NCI-H748 treated with DMSO at 0.1 percent for 48 hours (cell line): ENCODE measurements at places on chromosomes 6 and 20.

DNA sequence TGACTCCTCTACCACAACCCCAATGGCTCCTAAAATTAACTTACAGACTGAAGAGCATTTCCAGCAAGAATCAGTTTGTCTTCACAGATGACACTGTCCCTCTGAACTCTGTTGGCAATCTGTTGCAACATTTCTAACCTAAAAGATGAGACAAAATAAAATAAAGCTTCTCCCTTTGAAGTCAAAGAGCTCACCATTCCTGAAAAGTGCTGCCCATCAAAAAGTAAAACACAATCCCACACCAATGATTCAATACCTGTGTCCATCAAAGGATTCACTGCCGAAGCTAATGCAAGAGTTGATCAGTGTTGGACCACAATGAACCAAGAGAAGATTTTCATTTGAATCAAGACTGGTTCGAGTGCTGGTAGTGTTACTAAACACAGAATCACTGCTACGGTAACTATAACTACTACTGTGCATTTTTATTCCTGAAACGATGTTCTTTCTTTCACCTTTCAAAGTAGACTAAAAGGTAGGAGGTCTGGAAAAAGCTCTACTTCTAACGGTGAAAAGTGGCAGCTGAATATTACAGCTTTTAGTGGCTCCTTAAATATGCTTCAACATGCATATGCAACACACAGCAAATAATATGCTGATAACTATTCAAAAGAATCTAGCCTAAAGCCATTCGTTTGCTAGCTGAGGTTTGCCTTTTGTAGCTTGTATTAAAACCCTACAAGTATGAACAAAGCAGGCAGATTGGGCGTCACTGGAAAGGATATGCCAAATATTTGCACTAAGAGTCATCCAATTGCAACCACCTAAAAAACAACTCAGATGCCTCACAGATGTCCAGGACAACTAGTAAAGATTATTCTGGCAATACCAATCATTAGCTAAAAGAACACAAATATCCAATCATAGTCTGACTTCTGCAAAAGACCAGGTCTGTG, at the start of gene DST:
DST (minus strand) TSS at position 524 of the 896 bp plus-strand sequence.
- DNase-seq = no peak

DNA sequence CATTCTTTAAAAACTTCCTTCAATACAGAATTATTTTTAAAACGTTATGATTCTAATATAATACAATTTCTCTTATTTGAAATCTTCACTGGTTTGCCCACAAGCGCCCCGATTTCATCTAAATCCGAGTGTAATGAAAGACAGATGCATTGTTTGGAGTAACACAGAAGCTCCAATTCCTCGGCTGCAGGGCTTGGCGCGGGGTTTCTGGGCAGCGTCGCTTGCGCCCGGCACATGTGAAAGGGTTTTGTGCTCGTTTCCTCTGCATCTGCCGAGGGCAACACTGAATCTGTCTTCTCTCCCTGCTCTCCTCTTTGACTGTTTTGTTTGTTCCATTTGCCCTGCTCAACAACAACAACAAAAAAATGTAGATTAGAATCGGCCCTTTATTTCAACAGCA, 248.6 kb upstream of the QKI start:
- no peak for DNase-seq

- no peak for DNase-seq
These were observed 13.9 kb downstream of the SUMO4 start for GRCh38 chr6:149414009-149414408.

GRCh38 chr6:154535851-154536250, 25.4 kb upstream of the CNKSR3 start:
- no peak for DNase-seq

- DNase-seq = peak; percentile 98
These were observed 98.5 kb downstream of the LY86 start for GRCh38 chr6:6686748-6687601.

- no peak for DNase-seq
These were observed 3.2 kb downstream of the HRH3 start for GRCh38 chr20:62216636-62217566.

GRCh38 chr6:136604928-136605510, 54.8 kb upstream of the MAP7 start:
- peak; percentile 18 for DNase-seq

DNA sequence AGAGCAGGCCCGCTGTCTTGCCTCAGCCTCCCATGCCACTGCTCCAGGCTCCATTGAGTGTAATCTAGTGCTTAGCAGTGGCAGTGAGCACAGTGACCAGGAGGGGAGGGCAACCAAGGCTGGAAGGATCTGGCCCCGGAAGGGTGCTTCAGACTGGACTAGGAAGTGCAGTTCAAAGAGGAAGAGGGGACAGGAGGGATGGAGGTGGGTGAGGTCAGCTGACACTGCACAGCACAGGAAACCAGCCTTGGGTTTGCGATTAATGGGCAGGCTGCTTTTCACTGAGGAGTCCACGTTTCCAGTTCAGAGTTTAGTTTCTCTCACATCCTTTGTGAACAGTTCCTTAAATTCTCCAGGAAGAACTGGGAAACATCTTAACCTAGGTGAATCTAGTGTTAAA, 46.9 kb downstream of the CDS2 start:
- DNase-seq = no peak

DNA sequence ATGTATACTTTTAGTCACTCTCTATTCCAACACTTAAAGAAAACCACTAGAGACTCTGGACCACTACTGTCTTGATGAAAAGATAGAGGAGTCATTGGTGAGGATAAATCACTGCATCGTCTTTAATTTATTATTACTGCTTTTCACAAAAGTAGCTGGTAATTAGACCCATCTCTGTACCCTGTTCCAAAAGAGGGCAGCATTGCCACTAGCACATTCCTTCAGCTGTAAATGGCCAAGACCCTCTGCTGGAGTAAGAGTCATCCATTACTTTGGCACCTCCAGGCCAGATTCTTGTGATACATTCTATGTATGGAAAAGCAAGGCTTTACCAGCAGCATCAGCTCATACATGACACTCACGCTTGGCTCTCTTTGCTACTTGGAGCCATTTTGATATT, 49.5 kb upstream of the PREP start:
- DNase-seq = no peak

GRCh38 chr6:111674413-111674812, 68.7 kb upstream of the TRAF3IP2 start:
- no peak for DNase-seq

DNA sequence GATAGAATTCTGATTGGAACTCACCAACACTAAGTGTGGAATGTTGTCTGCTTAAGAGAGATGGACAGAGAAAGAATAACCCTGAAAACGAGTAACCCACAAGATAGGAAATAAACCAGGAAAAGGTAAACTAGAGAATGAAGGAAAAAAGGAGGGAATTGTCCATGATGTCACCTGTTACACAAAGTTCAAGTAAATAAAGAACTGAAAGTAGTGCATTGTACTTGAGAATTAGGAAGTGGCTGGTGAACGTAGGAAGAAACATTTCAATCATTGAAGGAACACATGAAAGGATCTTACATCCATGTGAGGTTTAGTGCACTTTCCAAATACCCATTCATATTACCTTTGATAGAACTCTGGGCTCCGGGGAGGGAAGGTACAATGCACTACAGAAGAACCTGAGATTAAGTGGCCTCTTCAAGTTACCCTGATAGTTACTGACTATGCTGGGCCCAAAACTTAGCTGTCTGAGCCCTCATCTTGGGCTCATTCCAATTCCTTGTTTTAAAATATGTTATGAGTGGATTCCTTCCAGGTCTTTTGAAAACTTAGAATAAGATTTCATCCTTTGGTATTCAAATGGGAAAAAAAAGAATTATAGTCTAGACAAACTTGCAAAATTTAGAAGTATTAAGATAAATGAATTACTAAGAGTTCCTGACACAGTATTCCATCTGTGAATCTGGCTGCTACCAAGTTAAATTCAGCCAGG, 1.1 kb upstream of the STX7 start:
- DNase-seq = no peak

DNA sequence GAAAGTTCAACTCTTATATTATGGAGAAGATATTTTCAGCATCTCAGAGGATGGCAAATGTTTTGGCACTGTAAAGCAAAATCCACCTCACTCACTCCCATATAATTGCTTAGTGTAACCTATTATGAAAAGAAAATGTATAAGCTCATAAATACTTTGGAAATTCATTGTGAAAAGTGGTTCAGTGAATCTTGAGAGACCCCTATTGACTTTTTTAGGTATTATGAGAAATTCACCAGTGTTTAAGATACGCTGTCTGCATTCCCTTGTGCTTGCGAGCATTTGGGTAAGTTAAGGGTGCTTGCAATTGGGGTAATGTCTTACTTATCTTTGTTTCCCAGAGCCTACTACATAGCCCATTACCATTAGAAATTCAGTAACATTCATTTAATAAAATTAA, 66.3 kb upstream of the BMP5 start:
- no peak for DNase-seq

- no peak for DNase-seq
These were observed 122.2 kb downstream of the CDH26 start for GRCh38 chr20:60080401-60080800.

DNA sequence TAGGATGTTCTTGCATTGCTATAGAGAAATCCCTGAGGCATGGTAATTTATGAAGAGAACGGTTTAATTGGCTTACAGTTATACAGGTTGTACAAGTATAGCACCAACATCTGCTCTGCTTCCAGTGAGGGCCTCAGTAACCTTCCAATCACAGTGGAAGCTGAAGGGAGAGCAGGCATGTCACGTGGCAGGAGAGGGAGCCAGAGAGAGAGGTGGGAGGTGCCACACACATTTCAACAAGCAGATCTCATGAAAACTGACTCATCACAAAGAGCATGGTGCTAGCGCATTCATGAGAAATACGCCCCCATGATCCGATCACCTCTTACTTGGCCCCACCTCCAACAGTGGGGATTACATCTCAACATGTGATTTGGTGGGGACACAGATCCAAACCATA, 871.2 kb downstream of the TFAP2A start:
- no peak for DNase-seq

DNA sequence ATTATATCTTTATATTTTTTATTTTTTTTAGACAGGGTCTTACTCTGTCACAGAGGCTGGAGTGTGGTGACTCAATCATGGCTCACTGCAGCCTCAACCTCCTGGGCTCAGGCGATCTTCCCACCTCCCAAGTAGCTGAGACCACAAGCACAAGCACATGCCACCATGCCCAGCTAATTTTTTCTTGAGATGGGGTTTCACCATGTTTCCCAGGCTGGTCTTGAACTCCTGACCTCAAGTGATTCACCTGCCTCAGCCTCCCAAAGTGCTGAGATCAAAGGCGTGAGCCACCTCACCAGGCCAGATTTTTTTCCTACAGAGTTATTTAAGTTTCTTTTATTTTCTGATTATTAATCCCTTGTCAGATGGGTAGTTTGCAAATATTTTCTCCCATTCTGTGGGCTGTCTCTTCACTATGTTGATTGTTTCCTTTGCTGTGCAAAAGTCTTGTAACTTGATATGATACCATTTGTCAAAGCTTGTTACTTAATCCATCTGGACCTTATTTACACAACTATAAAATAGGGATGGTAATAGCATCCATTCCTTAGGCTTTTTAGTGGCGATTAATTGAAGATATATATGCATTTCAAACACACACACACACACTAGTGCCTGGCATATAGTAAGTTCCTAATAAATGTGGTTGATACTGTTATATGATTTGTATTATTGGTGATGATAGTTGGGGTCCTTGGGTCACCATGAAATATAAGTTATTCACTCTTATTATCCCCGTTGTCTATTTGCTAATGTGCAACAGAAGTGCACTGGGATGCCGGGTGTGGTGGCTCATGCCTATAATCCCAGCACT, 187.1 kb downstream of the BCAS1 start:
- DNase-seq = no peak

- DNase-seq = no peak
These were observed 58.0 kb downstream of the ERMARD start for GRCh38 chr6:169809386-169809785.

GRCh38 chr6:112432853-112433252, 85.7 kb downstream of the RFPL4B start:
- DNase-seq = no peak

DNA sequence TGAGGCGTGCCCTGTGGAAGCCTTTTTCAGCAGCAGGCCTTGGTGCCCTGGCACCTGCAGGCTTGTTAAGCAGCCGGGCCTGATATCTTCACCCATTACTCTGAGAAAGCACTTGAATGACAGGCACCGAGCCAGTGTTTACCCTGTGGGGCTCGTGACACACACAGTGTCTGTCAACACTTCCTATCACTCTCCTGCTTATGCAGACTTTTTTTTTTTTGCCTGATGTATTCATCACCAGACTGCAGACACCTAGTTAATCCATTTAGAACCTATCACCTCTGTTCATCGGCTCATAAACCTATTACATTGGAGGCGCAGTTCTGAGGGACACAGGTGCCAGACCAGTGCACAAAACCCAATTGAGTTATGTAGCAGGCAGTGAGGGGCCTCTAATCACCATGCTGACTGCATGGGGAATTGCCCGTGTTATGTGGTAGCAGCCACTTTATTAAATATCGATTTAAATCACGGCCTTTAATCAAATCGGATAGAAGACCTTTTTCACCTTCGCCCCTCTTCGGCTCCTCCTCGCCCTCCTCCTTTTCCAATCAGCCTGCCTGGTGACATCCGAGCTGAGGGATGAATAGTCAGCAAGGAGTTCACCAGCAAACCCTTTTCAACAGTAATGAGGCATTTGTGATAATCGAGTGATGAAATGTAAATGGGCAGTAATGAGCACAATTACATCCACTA, 962.9 kb upstream of the SLC35B3 start:
- peak; percentile 93 for DNase-seq

DNA sequence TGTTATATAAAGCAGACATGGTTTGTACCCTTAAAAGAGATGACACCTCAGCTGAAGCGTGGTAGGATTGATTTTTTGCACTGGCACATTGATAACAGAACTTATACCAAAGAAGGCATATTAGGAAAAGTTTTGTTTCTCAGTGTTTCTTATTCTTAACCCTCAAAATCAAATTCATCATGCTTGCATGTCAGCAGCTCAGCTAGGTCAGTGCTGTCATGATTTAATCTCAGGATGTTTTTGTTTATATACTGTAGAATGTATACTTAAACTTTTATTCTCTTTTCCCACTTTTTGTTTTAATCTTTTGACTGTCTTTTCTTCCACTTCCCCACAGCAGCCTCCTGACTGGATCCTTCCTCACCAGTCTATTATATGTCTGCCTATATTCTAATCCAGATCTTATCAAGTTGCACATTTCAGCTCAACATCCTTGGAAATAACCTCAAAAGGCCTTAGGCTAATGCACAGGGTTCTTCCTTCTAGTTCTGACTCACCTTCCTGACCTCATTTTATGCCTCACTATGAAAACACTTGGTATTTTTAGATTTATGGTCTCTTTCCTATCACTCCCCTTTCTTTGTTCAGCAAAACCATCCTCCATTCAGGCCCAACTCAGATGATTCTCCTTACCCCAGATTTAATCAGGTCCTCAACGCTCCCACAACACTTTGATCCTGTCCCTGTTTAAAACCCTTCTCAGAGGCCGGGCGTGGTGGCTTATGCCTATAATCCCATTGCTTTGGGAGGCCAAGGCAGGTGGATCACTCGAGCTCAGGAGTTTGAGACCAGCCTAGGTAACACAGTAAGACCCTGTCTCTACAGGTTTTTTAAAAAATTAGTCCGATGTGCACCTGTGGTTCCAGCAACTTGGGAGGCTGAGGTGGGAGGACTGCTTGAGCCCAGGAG, 7.2 kb downstream of the HEBP2 start:
- no peak for DNase-seq
